ENCODE measurements at places on chromosomes 12 and 14.

DNA sequence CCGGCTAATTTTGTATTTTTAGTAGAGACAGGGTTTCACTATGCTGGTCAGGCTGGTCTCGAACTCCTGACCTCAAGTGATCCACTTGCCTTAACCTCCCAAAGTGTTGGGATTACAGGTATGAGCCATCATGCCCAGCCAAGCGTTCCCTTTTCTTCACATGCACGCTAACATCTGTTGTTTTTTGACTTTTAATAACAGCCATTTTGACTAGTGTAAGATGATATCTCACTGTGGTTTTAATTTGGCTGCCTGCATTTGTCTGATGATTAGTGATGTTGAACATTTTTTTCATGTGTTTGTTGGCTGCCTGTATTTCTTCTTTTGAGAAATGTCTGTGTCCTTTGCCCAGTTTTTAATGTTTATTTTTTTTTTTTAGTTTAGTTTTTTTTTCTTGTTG, 10.2 kb upstream of the YARS2 start:
- DNase-seq = no peak

DNA sequence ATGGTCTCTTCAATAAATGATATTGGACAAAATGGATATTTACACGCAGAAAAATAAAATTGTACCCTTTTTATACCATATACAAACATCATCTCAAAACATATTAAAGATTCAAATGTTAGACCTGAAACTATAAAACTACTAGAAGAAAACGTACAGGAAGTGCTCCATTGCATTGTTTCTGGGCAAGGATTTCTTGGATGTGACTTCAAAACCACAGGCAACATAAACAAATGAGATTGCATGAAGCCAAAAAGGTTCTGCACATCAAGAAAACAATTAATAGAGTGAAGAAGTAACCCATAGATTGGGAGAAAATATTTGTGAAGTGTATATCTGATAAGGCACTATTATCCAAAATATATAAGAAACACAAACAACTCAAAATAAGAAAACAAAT, 812.4 kb downstream of the NRXN3 start:
- DNase-seq = no peak

GRCh38 chr14:62162998-62163589, 400.9 kb downstream of the SNAPC1 start:
- no peak for DNase-seq

GRCh38 chr12:92769124-92769901, 66.5 kb downstream of the PLEKHG7 start:
- DNase-seq = no peak

- no peak for DNase-seq
Measured at GRCh38 chr12:16189849-16190248, 87.6 kb downstream of the SLC15A5 start.
